ENCODE measurements at places on chromosomes 1 and 21. TPM values are rescaled to one million over a fixed set of nuclear protein-coding genes. Genes with fewer than 3 reads are reported as not detected.

- DNase-seq, result no peak
Measured at GRCh38 chr1:85033221-85033620, 15.1 kb downstream of the MCOLN3 start.

- no peak for DNase-seq
Measured at GRCh38 chr1:97384294-97384968, 536.4 kb downstream of the DPYD start.

DNA sequence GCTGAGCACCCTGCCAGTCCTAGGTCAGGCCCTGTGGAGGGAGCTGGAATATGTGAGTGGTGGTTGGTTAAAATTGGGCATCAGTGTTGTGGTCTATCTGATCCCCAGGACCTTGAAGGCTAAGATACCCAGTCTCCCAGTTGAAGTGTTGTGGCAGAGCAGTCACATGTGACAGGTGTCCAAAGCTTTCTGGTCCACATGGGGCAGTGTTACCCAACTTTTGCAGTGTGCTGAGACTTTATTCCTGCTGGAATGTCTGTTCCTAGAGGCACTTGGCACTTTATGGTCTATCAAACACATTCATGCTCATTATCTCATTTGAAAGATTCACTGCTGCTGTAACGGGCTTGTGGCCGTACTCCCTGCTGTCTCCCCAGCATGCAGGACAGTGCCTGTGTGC is 21.0 kb upstream of the LORICRIN start:
- no peak for DNase-seq

GRCh38 chr1:209802780-209803152 is 3.2 kb downstream of the IRF6 start:
- no peak for DNase-seq

GRCh38 chr1:195721210-195721971 is 886.8 kb downstream of the KCNT2 start:
- no peak for DNase-seq

DNA sequence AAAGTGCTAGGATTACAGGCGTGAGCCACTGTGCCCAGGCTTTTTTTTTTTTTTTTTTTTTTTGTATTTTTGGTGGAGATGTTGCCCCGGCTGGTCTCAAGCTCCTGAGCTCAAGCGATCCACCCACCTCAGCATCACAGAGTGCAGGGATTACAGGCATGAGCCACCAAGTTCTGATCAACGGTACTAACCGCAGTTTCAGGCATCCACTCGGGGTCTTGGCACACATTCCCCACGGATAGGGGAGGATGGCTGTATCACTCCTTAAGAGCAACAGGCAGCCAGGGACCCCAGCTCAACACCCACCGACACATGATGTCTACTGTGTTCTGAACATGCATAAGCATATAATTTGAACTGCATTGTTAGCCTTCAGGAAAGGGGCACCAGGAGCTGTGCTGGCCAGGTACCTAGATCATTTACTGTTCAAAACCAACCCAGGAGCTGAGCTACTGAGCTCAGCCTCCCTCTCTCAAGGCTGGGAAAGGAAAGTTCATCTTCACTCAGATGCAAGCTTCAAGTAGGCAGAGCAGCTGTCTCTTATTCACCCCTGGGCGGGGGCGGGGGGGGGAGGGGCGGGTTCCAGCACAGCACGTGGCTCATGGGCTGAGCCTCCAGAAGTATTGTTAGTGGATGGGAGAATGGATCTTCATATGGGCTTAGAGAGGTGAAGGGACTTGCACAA is 24.7 kb downstream of the CAPZB start:
- DNase-seq, result no peak

DNA sequence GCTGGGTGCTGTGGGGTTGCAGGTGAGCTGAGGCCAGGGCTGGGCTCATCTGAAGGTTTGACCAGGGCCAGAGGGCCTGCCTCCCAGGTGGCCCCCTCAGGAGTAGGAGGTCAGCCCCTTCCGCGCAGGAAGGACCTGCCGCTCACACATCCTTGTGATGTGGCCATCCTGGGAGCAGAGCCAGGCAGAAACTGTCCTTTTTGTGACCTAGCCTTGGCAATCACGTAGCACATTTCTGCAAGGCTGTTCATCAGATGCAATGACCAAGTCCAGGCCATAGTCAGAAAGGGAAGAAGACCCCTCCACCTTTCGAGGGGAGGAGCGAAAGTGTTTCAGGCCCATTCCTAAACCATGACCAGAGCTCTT is 55.5 kb upstream of the TRAPPC10 start:
- no peak for DNase-seq

GRCh38 chr1:239383714-239384113 is 2.7 kb upstream of the CHRM3 start:
- no peak for DNase-seq

- no peak for DNase-seq
Measured at GRCh38 chr1:30523055-30524020, 200.0 kb downstream of the MATN1 start.

- DNase-seq, result no peak
Measured at GRCh38 chr1:23383577-23384311, 14.1 kb upstream of the ZNF436 start.

TSPAN1 gene
- 0.54 TPM for polyA plus RNA-seq

CACNA1S gene
- polyA plus RNA-seq, result 56.1 TPM

IL20 gene
- polyA plus RNA-seq, result not detected

RXRG gene
- 58.1 TPM for polyA plus RNA-seq

IVNS1ABP gene
- 68.0 TPM for polyA plus RNA-seq

TMPRSS15 gene
- polyA plus RNA-seq, result 1.4 TPM

PRRX1 gene
- polyA plus RNA-seq, result 167 TPM

Measured in forelimb muscle (tissue), 1 donor.